Activated CD4-positive, alpha-beta T cell treated with anti-CD3 and anti-CD28 coated beads, Interleukin-2, amount 10 ng/mL, durations not matched to agents 24 days and 14 days (primary cell): ENCODE measurements at places on chromosomes 7 and 10.

- no peak for DNase-seq
Measured at GRCh38 chr7:47587351-47587750, 5.4 kb upstream of the TNS3 start.

DNA sequence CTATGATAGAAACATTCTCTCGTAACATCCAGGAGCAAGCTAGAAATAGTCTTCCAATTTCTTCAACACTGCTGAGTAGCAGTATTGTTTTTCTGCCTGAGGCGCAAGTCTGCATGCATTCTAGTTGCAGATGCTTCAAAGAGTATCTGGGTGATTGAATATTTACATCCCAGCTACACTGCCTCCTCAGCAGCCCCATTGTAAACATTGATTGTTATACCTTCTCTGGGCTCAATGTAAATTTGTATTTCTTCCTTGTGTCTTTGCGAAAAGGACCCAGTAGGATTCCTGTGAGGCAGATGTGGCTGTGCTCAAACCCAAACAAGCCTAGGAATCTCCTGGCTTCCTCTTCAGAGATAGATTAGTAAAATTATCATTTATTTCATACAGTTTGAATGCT, 320.7 kb downstream of the CDC14C start:
- no peak for DNase-seq

DNA sequence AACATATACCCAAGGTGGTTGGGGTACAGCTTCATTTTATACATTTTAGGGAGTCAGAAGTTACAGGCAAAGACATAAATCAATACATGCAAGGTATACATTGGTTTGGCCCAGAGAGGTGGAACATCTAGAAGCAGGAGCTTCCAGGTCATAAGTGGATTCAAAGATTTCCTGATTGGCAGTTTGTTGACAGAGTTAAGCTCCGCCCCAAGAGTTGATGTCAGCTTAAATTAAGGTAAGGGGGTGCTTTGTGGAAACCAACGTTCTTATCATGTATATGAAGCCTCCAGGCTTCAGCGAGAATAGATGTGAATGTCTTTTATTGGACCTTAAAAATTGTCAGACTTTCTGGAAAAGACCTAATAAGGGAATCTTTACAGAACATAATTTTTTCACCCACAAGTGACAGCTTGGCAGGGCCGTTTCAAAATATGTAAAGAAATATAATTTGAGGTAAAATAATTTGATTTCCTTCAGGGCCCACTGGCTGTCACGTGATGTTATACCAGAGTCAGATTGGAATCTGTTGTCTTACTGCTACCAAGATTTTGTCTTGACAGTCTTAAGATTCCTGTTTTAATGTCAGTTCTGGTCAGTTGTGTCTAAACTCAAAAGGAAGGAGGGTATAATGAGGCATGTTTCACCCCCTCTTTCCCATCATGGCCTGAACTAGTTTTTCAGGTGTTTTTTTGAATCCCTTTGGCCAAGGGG, 6.3 kb upstream of the PANK1 start:
- no peak for DNase-seq

- DNase-seq = peak; percentile 25
Measured at GRCh38 chr10:44009891-44010632, 361.4 kb upstream of the ZNF32 start.

GRCh38 chr7:33707427-33707826, 197.9 kb upstream of the BMPER start:
- DNase-seq = no peak

GRCh38 chr7:80095545-80095944, 39.1 kb upstream of the GNAI1 start:
- no peak for DNase-seq

GRCh38 chr10:804787-805619, 115.5 kb upstream of the DIP2C start:
- no peak for DNase-seq

- DNase-seq = no peak
Measured at GRCh38 chr10:68139448-68140272, 30.4 kb downstream of the MYPN start.

GRCh38 chr10:94225589-94225988, 137.2 kb downstream of the NOC3L start:
- DNase-seq = no peak

GRCh38 chr7:27689591-27690164, 27.0 kb upstream of the HIBADH start:
- DNase-seq = peak; percentile 65

DNA sequence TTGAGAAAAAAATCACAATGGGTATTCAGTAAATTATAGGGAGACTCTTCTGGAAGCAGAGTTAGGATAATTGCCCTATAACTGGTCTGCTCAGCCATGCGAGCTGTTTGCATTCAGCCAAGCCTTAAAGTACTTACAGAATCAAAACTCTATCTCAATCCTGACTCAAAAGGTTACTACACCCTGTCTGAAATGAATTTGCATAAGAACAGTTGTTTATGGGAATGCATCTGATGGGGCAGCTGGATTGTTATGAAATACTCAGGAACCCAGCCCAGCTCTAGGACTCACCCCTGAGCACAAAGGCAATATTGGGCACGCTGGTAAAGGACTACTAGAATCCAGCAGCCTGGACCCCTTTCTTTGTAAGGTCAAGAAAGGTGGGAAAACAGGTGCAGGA, 38.8 kb downstream of the AKR1B15 start:
- DNase-seq = no peak

DNA sequence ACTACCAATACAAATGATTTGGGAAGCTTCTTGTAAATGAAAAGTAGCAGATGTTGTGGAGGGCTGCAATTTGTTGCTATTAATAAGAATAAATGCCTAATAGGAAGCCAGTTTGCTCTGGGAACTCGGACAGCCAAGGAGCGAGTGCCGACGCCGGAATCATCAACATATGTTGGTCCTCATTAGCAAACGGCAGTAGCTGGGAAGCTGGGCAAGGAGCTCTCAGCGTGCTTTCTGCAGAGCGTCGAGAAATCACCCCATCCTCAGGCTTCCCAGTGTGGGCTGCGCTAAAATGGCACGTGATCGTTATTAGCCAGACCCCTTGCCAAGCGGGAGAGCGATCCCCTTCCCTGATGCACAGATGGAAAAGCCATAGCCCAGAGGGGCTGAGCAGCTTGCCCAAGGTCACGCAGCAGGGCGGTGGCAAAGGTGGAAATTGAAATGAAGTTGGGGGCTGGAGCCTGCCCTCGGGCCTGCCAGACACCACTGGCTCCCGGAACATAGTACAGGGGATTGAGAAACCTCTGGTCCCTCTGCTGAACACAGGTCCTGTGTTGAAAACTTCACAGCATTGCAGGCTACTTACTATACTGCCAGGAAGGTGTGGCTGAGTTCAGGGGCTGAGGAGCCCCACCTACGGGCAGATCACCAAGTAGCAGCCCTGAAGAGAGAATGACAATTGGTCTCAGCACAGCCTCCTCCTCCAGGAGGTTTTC, 326.9 kb downstream of the PLXNA4 start:
- no peak for DNase-seq

- no peak for DNase-seq
Measured at GRCh38 chr10:19817231-19817933, 1.1 kb downstream of the PLXDC2 start.
